ENCODE measurements at places on chromosomes 3 and 15.
A peak's percentile ranks its signal among the peaks of the same experiment; 100 is the strongest.

DNA sequence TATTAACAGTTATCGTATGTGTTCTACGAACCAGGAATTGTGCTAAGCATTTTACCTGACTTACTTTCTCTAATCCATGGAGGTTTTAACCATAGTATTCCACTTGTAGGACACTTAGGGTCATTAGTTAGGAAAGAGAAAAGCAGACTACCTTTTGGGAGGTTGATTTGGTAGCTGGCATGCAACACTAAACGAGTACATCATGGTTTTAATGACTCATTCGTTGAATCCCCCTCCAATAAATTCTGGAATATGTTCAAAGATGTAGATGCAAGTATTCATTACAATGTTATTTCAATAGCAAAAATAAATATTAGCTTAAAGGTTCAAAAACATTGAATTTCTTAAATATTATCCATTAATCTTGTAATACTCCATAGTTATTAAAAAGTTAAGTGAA, 162.5 kb downstream of the FMN1 start:
- no peak for DNase-seq

- DNase-seq, result no peak
Observed at GRCh38 chr3:171198781-171199472, 172.4 kb upstream of the SLC2A2 start.

GRCh38 chr3:112379020-112379690, 46.2 kb downstream of the CD200 start:
- peak; percentile 78 for DNase-seq

DNA sequence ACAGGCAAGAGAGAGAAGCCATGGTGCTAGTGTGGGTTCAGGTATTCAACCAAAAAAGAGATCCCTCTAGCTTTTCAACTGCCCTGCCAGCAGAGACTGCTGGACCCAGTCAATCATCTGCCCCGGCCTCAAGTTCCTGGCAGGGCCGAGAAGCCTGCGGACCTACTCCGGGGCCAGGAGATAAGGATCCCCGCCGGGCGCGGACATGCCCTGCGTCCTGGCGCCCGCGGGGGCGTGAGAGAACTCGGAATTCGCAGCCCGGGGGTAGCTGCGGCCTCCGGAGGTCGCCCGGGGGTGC, 821 bp upstream of the MAGI1 start:
- DNase-seq, result no peak

DNA sequence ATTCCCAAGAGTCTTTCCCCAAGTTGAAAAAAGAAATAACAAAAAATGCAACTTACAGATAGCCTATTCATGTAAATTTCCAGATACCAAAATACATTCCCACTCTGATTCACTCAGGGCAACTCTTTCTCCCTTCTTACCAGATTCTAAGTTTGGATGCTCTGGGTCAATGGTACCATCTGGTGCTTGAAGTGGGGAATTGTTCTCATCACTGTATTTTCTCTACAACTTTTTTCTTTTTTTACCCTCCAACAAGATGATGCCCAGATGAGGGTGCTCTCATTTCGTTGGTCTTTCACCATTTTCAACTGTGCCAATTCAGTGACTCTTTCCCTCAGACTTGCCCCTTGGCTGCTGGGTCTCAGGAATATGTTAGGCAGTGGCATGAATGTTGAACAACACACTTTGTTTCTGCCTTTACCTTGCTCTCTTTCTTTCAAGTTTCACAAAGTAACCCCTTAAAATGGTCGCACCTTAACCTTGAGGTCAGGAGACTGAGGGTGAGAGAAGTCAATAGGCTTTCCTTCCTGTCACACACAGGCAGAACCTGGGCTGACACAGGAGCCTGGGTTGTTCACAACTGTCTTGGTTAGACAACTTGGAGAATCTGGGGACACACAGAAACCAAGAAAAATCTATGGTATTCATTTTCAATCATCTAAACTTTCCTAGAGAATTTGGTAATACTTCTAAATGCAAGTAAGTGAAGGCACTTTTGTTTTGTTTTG, 330.7 kb upstream of the SLCO3A1 start:
- DNase-seq, result peak; percentile 29

DNA sequence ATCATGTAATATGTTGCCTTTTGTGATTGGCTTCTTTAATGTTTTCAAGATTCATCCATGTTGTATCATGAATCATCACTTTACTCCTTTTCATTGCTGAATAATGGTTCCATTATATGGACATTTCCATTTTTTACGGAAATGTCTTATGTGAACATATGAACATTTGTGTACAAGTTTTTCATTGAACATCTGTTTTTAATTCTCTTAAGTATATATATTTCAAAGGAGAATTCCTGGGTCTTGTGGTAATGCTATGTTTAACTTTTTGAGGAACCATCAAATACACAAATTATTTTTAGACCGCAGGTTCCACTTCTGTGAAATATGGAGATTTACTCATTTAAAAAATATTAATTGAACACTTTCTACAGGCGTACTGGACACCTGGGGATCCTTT, 85.7 kb downstream of the ARIH1 start:
- no peak for DNase-seq

GRCh38 chr3:49641921-49642707, 32.0 kb upstream of the APEH start:
- no peak for DNase-seq

GRCh38 chr3:188021502-188022040, 132.4 kb upstream of the LPP start:
- no peak for DNase-seq

GRCh38 chr3:46299608-46300460, 54.1 kb upstream of the CCR2 start:
- DNase-seq, result no peak

- no peak for DNase-seq
Observed at GRCh38 chr15:66599536-66600239, 33.9 kb upstream of the LCTL start.

DNA sequence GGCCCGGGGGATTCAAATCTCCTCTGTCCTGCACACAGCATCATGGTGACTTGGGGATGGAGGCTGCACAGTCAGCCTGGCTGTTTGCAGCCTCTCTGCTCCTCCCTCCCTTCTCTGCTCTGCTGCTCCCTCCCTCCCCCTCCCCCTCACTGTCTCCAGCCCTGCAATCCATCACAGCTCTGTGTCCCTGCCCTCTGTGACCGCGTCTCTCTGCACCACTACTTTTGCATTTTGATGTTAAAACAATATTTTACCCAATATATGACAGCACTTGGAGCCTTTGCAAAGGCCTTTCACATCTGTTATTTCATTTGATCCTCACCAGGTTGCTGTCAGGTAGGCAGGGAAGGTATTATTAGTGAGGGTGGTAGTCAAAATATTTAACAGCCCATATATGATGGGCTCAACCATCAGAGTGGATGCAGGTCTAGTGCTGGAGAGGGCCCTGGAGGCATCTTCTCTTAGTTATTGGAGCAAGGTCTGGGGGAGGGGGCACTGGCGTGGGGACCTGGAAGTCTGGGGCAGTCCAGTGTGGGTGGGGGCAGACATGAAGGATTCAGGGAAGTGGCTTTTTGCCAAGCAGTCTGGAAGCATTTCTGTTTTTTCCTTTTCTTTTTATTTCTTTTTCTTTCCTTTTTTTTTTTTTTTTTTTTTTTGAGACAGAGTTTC, 16.3 kb upstream of the VPS8 start:
- DNase-seq, result no peak

- no peak for DNase-seq
Observed at GRCh38 chr3:119211193-119211592, 29.5 kb downstream of the B4GALT4 start.

- no peak for DNase-seq
Observed at GRCh38 chr15:53837263-53837662, 77.8 kb upstream of the WDR72 start.

DNA sequence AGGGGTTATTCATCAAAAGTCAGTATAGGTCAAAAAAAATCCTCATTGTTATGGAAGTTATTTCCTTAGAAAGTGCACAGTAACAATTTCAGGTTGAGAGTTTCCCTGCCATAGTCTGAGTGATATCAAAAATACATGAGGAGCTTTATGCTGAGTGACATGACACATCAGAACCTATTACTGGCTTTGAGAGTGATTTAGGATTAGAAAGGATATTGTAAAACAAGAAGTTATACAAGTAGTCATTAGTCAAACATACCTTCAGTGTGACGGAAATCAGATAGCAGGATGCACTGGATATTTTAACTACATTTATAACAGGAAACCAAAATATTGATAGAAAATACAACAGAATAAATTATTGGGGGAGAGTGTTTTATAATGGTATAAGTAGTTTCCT, 471.1 kb downstream of the VGLL3 start:
- DNase-seq, result no peak

DNA sequence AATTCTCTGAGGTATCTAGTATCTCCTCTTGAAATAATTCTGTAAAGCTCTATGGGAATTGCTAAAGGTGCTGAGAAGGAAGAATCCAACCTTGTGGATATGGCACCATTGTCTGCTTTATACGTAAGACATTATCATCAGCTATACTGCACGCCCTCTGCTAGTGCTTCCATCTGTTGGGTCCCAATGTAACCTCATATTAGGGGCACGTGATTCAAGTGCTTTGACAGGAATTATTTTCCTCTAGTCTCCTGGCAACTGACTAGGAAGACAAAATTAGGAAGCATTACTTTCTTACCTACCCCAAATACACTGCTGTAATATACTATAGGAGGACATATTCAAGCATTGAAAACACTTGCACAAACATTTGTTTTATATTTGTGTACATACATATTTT, 24.0 kb downstream of the COPS2 start:
- no peak for DNase-seq

DNA sequence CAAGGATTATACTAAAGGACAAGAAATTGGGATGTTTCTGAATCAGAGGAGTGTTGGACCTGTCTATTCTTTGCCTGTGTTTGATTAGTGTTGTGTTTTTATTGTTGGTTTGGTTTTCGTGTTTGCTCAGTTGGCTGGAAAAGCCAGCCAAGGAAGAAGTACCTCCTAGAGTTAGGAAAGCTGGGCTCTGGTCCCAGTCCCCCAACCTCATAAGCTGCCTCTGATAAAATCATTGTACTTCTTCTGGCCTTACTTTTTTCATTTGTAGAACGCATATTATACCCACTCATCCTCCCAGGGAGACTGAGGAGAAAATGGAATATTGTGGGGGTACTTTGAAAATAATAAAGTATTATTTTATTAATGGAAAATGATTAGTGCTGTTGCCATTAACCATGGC, 177.4 kb upstream of the TRIM42 start:
- no peak for DNase-seq

GRCh38 chr3:73435055-73435454, 189.7 kb downstream of the PDZRN3 start:
- DNase-seq, result no peak

DNA sequence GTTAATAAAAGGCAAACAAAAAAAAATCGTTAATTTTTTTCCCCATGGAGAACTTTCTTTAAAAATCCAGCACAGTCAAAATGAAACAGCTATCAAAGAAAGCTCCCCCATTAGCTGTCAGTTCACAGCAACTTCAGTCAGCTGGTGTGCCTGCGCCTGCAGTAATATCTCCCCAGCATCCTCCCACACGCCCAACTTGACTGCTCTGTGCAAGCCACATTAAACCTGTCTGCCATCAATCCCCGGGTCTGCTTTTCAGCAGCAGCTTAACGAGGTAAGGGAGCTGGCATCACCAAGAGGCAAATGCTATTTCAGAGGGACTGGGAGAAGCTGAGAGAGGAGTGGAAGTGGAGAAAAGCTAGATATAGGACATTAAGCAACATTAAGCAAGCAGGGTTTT, 337.5 kb downstream of the GAP43 start:
- no peak for DNase-seq

GRCh38 chr15:80034629-80035028, 24.8 kb upstream of the ZFAND6 start:
- no peak for DNase-seq

GRCh38 chr15:61157933-61158332, 71.2 kb downstream of the RORA start:
- DNase-seq, result no peak

GRCh38 chr15:46344915-46345314, 710.1 kb downstream of the SQOR start:
- DNase-seq, result no peak

- DNase-seq, result no peak
Observed at GRCh38 chr3:120052225-120052624, 42.0 kb downstream of the GSK3B start.

DNA sequence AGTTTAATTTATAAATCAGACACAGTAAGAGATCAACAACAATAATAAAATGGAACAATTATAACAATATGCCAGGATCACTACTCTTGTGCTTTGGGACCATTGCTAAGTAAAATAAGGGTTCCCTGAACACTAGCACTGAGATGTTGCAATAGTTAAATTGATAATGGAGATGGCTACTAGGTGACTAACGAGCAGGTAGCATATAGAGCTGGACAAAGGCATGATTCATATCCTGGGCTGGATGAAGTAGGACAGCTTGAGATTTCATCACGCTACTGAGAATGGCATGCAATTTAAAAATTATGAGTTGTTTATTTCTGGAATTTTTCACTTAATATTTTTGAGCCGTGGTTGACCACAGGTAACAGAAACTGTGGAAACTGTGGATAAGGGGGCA, 20.7 kb upstream of the MYZAP start:
- peak; percentile 86 for DNase-seq

DNA sequence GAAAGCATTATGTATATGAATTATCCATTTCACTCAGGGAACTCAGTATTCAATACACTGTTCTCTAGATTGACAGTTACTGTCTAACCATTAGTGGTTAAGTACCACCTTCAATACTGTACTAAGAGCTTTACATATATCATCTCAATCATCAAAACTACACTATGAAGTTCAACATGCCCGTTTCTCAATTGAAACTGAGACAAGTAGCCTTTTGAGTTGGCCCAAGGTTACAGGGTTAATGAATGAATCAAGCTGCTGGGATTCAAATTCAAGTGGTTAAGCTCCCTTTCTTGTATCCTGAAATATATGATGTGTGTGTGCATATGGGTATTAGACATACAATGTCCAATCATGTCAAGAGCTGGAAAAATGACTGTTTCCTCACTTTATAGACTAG, 5.8 kb downstream of the TASOR start:
- DNase-seq, result no peak

All from RWPE1 (cell line).